ENCODE measurements at places on chromosomes 6 and 20.

DNA sequence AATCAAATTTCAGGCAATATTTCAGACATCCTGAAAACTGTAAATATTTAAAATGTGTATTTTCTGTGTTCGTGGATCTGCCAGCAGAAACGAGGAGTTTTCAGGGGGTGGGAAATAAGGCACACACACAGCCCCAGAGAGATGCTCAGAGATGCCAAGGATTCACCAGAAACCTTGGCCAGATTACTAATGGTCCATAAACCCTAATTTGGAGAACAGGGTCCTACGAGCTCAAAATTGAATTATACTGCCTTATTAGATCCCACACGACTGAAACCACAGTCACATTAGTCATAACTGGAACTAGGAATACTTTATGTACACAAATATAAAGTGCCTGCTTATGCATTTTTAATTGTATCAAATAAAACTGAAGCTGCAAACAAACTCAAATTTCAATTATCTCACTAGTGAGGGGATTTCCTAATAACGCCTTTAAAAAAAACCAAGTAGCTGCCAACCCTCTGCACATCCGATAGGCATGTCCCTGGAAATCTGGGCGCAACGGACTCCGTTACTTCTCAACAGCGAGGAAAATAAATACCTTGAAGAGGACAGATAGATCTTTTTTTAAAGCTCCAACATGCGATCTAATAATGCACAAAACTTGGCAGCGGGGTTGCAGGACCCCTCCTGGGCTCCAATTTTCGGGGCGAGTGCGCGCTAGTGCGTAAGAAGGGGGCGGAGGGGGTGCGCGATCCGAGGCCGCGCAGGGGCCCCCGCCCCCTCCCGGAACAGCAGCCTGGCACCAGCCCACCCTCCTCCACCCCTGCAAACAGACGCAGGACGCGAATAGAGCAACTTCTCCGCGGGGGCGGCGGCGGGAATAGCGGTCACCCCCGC, 897 bp downstream of the CHD6 start:
- DNase-seq: no peak

- DNase-seq: no peak
Measured at GRCh38 chr6:43934183-43934802, 164.3 kb downstream of the VEGFA start.

DNA sequence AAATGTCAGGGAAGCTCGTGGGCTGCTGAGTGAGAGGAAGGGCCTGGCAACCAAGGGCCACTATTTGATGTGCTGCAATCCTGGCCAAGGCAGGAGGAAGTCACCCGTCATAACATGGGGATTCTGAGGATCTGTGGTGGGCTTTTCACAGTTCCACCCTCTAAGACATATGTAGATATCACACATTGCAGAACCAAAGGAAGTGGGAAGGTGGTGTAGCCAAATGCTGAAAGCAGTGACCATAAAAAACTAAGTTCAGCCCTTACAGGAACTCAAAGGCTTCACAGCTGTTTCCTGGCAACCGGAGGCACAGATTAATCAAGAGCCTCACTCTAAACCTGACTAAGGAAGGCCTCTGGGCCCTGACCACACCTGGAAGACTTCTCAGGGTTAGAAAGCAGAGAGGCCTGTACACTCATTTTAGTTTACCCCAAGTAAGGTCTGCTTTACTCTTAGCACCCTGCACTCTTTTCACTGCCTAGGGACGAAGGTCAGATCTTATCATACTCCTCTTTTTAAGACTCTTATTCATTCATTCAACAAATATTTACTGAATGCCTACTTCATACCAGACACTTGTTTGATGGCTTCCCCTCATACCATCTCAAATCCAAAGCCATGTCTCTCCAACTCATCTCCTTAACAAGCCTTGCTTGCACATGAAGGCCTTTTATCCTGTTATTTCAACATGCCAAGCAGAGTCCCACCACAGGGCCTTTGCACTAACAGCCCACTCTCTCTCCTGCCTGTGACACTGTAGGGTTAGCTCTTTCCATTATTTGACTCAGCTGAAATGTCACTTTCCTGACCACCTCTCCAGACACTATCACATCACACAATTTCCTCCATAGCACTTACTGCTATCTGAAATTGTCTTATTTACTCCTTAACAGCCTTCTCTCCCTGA, 2.6 kb downstream of the UBE2V1 start:
- DNase-seq: no peak

DNA sequence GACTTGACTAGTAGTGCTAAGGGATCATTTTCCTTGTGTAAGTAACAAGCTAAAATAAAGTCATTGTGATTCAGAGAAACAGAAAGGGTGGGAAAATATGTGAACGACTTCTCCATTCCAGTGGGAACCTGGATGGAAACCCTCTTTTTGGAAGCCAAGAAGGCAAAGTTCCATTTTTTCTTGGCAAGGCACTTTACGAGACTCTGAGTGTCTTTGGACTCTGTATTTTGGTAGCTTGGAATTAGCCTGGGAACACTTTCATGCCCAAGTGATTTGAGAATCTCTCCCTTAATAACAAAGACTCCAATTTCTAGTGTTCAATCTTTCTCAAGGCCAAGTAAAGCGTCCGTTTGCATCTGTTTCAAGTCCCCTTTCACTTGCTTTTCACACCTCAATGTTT, 100.5 kb upstream of the SASH1 start:
- no peak for DNase-seq

- DNase-seq: peak; percentile 57
Measured at GRCh38 chr20:10672624-10673127, 1.1 kb downstream of the JAG1 start.

DNA sequence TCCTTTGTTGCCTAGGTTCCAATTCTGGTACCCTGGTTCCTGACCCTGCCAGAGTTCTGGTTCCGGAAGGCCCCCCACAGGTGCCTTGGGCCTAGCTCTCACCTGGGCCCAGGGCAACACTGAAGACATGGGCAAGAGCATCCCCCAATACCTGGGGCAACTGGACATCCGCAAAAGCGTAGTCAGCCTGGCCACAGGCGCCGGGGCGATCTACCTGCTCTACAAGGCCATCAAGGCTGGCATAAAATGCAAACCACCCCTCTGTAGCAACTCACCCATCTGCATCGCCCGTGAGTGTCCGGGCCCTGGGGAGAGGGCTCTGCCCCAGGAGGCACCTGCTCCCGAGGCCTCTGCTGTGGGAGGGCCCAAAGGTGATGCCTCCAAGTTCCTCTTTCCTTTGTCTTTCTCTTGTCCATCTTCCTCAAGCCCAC, at the start of gene ARMC12:
Gene ARMC12, plus strand, starts transcription at position 51 of the 431 bp plus-strand sequence. Its CDS starts 77 bp downstream, at position 128.
- DNase-seq: no peak

- no peak for DNase-seq
Measured at GRCh38 chr6:141736104-141736503, 396.6 kb upstream of the GJE1 start.

DNA sequence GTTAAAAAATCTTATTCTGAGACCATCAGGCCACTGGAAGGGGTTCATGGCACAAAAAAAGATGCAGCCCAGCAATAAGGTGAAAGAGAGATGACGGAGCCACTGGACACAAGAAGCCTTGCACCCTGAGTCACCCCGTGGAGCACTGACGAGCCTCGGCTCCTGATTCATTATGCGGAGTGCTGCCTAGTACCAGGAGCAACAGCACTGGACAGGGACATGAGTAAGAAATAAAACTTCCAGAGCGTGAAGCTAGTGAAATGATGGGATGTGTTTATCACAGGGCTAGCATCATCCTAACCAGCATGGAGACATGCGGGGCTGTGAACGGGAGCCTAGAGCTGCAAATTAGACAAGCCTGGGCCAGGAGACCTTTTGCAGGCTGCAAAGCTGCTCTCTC, 53.3 kb downstream of the RNASET2 start:
- DNase-seq: no peak

- no peak for DNase-seq
Measured at GRCh38 chr20:9810738-9811137, 28.1 kb downstream of the PAK5 start.

DNA sequence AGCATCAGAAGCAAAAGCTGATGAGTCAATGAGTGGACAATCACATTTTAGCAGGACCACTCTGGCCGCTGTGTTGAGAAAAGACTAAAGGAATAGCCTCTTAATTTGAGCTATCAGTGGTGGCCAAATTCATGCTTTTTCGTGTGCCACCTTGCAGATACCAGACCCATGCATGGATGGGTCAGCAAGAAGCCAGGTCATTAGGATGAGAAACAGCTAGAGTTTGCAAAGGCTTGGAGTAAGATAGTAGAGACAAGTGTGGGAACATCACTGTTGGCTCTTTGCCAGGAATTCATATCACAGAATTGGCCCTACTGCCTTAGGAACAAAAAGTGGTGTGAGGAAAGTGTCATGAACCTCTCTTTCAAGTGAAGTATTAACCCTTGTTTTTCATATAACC, 25.5 kb downstream of the MRAP2 start:
- DNase-seq: no peak

- DNase-seq: no peak
Measured at GRCh38 chr6:70119218-70119835, 183.6 kb downstream of the COL9A1 start.

DNA sequence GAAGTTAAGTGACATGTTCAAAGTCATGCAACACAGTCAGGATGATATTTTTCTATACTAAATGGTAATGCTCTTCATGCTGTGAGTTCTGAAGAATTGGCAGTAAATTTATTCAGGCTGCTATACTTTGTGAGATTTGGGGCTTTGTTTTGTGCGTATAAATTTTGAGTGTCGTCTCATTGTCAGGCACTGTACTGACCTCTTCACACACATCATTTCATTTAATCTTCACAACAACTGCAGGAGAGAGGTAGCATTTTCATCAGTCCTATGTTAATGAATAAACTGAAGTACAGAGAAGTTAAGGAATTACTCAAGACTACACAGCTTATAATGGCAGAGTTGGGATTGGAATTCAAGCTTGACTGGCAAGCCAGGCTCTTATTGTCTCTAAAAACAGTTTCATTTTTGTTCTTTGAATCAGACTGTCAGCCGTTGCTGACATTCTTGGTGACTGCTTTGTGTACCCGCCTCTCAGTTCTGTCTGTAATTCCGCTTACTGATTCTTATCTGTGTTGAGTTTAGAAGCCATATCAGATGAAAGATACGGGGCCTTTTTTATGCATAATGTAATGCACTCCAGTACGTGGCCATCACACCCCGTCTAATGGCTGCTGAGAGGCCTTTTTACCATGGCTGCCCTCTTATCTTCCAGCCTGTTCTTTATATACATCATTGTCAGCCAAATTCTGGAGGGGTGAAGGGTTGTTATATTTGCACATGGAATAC, 274.9 kb downstream of the UTRN start:
- DNase-seq: no peak

DNA sequence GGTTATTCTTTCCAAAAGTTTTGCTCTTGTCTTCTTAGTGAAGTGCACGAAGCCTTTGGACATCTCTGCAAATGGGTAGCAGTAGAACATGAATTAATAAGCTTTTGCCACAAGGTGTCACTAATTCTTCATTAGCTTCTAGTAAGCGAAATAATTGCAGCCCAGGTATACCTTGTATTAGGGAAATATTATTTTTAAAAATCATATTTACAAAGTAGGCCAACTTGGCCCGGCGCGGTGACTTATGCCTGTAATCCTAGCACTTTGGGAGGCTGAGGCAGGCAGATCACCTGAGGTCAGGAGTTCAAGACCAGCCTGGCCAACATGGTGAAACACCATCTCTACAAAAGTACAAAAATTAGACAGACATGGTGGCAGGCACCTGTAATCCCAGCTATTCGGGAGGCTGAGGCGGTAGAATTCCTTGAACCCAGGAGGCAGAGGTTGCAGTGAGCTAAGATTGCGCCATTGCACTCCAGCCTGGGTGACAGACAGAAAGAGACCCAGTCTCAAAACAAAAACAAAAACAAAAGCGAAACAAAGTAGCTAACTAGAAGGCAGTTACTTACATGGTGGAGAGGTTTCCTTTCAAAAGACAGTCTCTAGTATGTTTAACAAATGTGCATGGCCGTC, 8.8 kb upstream of the RSPH3 start:
- no peak for DNase-seq

DNA sequence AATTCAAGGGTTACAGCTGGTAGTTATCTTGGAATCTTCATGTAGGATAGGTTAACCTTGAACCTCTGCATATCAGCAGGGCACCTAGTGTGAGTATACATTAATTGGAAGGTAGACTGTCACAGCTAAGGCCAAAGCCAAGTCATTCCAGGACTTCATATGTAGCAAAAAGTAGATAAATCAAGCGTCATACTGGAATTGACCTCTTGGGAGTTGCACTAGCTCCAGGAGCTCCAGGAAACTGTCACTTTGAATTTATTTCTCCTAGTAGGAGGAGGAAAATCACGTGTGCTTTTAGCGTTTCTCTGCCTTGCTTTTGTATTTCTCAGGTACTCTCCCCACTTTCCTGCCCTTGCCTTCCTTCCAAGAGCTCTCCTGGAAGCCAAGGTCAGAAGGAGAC, 30.3 kb downstream of the RIPOR2 start:
- no peak for DNase-seq

DNA sequence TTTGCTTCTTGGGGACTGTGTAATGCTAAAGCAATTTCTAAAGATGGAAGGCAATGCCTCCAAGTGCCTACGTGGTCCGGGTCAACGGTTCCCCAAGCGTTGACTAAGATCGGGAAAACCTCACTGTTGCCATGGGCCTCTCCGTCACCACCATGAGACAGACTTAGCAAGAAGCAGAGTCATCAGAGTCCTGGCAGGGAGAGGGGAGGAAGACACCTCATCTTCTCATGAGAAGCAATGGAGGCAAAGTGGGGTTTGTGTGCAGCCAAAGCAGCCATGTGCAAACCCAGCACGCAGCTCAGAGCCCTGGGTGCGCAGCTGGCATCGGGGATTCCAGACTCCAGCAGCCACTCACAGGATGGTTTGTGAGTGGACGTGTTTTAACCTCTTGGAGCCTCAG, 111.4 kb downstream of the SYNDIG1 start:
- DNase-seq: no peak

All from mesothelial cell of epicardium (in vitro differentiated cells).